ENCODE measurements at places on chromosomes 12 and 14.

GRCh38 chr12:76030341-76031080 lies 1.1 kb downstream of the PHLDA1 start:
- DNase-seq, result peak; percentile 28

GRCh38 chr14:74591899-74592298 lies 20.1 kb downstream of the LTBP2 start:
- no peak for DNase-seq

DNA sequence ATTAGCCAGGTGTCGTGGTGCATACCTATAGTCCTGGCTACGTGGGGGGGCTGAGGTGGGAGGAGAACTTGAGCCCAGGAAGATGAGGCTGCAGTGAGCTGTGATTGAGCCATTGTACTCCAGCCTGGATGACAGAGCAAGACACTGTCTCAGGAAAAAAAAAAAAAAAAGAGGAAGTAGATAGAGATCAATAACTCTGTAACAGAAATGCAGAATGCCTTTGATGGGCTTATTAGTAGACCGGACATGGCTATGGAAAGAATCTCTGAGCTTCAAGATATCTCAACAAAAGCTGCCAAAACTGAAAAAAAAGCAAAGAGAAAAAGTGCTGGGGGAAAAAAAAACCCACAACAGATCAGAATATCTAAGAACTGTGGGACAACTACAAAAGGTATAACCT lies 37.5 kb downstream of the GPR68 start:
- DNase-seq, result no peak

DNA sequence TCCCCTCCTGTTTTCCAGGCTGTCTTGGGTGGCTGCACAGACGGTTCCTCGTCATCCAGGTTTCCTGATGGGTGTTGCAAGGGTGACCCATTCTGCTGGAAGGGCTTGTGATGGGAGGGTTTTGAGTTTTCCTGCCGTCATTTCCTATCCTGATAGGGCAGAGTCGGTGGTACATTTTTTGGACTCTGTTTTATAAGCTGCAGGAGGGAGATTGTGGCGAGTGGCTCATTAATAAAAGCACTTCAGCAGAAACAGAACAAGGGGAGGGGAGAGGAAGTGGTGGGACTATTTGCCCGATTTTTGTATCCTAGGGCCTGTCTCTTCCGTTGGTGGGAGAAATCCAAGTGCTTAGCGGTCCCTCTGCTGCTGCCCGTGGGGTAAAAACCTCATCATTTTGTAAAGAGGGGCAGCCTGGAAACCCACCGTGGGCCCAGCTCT lies 40.0 kb downstream of the TSPAN9 start:
- no peak for DNase-seq

GRCh38 chr14:81301813-81302212 lies 81.1 kb upstream of the GTF2A1 start:
- no peak for DNase-seq

DNA sequence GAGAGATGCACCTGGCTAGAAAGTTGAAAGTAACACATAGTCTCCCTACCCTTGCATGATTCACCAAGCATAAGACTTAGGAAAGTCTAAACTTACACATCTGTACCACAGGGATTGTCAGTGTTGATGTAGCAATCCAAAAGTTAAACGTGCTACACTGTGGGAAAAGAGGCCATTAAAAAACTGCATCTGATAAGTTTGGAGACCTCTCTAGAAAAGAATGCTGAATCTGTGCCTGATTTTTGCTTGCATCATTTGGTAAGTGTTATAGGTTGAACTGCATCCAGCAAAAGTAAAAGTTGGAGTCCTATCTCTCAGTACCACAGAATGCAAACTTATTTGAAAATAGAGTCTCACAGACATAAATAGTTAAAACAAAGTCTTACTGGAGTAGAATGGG lies 126.6 kb downstream of the SLC6A15 start:
- DNase-seq, result no peak

DNA sequence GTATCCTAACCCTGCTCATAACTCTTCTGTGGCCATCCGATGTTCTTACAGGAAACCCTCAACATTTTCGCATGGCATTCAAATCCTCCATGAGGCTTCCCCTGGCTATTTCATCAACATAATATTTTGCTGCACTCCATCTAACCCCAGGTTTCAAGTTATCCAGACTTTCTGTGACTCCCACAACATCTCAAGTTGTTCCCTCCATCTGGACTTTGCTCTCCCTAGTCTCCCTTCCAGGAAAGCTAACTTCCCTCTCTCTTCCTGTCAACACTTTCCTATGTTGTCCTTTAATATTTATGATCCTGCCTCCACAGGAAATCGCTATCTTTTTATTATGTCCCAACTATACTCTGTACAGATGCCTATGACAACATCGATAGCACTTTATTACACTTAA lies 146.1 kb downstream of the METTL25 start:
- no peak for DNase-seq

- DNase-seq, result no peak
Measured at GRCh38 chr14:105093038-105093430, 27.8 kb upstream of the GPR132 start.

DNA sequence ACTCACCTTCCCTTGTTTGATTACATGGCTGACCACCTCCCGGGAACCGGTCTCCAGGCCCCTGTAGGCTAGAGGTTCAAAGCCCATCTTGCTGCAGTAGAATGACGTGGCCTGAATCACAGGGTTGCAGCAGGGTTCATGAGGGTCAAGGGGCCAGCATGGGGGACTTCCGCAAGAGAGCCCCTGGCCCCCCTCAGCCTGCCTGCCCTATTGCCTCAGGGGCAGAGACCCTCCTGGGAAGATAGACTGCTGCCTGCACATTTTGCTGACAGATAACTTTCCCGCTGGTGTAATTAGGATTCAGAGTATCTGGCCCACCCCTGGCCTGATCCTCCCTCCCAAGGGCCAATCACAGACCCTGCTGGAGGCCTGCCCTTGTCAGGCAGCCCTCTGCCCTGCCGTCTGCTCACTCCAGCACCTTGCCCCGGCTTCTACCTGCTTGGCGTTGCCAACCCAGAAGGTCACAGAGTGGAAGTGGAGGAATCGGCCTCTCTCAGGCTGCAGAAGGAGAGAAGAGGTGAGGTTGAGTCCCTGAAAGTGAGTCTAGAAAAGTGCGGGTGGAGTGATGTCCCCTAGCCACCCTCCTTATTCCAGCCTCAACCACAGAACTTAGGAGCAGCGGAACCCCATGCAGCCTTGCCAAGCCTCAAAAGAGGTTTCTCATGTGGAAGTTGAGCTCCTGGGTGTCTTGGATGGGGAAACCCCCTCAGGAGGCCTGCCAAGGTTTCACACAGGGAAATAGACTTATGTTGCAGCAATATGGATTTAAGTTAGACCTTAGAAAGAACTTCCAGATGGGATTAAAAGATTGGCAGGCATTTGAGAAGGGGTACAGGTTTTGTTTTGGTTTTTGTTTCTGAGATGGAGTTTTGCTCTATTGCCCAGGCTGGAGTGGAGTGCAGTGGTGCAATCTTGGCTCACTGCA lies 1.1 kb downstream of the HPD start:
- no peak for DNase-seq

DNA sequence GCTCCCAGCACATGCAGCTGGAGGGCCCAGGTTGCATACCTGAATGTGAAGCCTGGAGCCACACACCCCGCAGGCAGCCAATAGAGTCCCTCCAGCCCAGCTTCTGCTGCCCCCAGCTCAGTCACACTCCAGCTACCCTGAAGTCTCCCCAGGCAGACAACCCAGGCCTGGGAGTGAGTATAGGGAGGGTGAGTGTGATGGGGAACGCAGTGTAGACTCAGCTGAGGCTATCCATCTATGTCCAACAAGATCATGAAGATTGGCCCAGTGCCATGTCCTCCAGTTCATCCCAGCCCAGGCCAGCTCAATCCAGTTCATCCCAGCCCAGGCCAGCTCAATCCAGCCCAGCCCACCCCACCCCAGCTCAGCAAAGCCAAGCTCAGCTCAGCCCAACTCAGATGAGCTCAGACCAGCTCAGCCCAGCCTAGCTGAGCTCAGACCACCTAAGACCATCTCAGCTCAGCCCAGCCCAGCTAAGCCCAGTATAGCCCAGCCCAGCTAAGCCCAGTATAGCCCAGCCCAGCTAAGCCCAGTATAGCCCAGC lies 330.4 kb downstream of the TMEM121 start:
- no peak for DNase-seq

DNA sequence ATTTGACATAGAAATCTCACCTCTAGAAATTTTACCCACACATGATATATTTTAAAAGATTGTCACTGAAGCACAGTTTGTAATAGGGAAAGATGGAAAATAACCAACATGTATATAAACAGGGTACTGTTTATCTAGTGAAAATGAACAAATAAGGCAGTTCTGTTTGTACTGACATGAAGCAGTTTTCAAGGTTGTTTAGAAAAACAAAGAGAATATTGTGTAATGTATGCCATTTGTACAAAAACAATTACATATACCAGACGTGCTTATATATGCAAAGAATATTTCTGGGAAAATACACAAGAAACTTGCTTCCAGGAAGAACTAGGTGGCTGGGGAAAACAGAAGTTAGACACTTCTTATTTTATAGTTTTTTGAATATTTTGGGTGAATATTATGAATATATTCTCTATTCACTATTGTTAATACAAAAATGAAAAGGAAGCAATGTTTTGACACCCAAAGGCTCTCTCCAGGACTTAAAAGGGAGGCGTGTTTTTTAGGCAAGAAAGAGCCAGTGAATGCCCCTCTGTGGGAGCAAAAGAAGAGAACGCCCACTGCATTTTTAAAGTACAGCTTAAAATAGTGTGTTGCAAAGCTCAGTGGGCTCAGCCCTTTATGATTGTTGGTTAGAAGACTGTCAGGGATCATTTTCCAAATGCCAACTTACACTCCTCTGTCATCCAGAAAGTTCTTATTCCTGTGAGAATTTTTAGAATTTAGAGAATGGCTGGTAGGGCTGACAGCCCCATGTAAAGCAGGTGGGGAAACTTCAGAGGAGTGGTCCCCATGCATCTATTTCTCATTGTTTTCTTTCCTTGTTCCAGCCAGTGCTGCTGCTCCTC lies 59.6 kb upstream of the FERMT2 start:
- no peak for DNase-seq

- no peak for DNase-seq
Measured at GRCh38 chr12:54282949-54283593, 2.5 kb downstream of the HNRNPA1 start.

- no peak for DNase-seq
Measured at GRCh38 chr12:131883521-131883900, 10.9 kb upstream of the ULK1 start.

GRCh38 chr14:104721505-104722431 lies 2.3 kb upstream of the ADSS1 start:
- no peak for DNase-seq

GRCh38 chr14:78446807-78447206 lies 276.6 kb downstream of the NRXN3 start:
- DNase-seq, result no peak

GRCh38 chr14:76293923-76294322 lies 82.0 kb upstream of the ESRRB start:
- DNase-seq, result no peak

DNA sequence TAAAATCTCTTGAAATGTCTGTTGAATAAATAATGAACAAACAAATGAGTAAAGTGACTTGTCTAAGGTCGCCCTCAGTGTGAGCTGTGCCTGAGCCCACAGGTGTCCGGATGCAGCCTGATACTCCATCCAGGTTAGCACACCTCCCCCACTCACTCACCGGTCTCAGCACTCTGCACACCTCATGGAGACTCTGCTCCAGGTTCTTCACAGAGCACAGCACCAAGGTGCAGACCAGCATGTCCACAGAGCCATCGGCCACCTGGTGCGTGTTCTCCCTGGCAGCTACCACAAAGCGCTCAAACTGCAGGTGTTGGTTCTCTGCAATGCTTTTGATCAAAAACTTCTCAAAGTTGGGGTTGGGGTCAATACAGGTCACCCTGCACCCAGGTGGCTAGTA lies 4.1 kb upstream of the KRT7 start:
- no peak for DNase-seq

DNA sequence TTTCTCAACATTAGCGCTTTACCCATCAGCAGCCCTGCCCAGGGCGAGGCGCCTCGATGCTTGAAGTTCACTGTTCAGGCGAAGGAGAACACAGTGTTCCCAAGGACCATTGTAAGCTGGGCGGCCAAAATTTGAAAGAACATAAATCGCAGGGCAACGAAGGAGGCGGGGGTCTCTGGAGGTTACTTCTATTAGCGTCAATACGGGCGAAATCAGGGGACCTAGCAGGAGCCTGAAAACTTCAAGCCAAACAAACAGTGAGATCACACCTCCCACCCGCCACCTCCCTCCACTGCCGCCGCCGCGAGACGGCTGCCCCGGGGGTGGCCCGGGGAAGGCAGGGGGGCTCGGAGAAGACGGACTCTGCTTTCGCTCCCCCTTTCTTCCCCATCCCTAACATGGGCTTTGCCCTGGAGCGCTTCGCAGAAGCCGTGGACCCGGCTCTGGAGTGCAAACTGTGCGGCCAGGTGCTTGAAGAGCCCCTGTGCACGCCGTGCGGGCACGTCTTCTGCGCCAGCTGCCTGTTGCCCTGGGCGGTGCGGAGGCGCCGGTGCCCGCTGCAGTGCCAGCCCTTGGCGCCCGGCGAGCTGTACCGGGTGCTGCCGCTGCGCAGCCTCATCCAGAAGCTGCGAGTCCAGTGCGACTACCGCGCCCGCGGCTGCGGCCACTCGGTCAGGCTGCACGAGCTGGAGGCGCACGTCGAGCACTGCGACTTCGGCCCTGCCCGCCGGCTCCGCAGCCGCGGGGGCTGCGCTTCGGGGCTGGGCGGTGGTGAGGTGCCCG lies at the start of gene PDZRN4:
Gene PDZRN4, plus strand, starts transcription at position 263 of the 783 bp plus-strand sequence.
- peak; percentile 35 for DNase-seq

GRCh38 chr12:128245905-128246304 lies 21.1 kb upstream of the TMEM132C start:
- DNase-seq, result no peak

GRCh38 chr14:30180219-30180618 lies 252.6 kb upstream of the PRKD1 start:
- no peak for DNase-seq

DNA sequence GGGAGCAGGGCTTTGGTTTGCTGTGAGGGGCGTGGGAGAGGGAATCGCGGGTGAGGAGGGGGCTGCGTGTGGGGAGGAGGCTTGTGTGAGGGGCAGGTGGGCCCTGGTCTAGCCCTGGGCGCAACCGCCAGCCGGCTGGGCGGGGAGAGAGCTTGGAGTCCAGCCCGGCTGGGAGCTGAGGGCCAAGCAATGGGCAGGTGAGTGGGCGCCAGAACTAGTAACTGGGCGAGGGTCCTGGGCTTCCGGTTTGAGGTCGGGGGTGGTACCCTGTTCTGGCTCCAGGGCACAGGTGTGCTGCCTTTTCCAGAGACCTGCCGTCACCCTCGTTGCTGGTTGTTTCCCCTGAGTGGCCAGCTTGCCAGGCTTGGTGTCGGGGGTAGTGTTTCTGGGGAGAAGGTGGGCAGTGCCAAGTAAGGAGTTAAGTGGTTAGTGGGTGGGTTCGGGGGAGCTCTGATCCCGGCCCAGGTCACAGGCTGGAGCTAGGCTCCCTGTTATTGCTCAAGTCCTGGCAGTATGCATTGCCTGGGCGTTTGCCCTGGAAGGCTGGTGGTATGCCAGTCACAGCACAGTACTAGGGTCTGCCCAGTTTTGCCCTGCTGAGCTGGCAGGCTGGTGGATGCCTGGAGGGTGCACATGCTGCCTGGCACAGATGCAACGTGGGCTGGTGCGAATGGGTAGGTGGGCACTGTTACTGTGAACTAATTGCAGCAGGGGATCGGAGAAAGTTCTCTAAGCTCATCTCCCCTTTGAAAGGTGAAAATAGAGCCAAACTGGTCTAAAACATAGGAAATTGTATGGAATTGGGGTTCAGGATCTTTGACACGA lies 683 bp downstream of the CIPC start:
- no peak for DNase-seq
